Neural cell (in vitro differentiated cells): ENCODE measurements at places on chromosomes 3 and 15. TPM values are rescaled to one million over a fixed set of nuclear protein-coding genes. Genes with fewer than 3 reads are reported as not detected.

The DHFR2 gene
- polyA plus RNA-seq = 5.6 and 7.4 TPM in 2 replicates

The CACNA1D gene
- polyA plus RNA-seq = 22.5 and 24.9 TPM in 2 replicates

The GOLGA8M gene
- polyA plus RNA-seq = not detected in 2 replicates

The CFAP161 gene
- not detected in 2 replicates for polyA plus RNA-seq

The MYO5C gene
- polyA plus RNA-seq = 0.44 and 0.77 TPM in 2 replicates

The IL17RB gene
- polyA plus RNA-seq = 0.83 and 2.2 TPM in 2 replicates

The CFAP100 gene
- polyA plus RNA-seq = 2.3 TPM in 1 of 2 replicates, not detected in the other

The ISG20 gene
- polyA plus RNA-seq = 0.88 and 5.9 TPM in 2 replicates
